ENCODE measurements at places on chromosomes 5 and 9.

DNA sequence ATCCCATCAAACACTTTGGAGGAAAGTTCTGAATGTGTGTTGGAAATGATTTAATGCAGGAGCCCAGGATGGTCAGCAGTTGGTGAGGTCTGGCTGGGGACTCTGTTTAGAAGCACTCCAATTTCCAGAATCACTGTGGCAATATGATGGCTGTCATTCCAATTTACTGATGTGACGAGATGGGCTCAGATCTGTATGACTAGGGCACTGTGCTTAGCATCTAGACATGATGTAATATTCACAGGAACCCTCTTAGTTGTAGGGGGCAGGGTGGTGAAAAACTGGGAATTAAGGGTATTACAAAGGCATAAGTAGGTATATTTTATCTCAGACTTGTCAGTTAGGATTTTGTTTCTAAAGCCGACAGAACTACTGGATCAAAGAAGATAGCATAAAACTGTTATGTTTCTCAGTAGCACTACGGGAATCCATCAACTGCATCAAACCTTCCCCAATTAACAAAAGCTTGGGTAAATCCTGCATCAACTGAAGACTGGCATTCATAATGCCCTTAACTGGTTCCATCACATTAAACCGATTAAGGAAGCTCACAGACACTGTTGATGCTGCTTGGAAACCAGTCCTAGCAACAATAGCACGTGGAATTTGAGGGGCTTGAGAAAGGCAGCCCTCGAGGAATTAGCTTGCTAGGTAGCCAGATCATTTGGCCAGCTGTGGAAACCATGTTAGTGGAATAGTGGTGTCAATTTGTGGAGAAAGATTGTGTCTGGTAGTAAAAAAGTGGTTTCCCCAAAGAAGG is 86.1 kb downstream of the SV2C start:
- DNase-seq = no peak

- DNase-seq = no peak
Measured at GRCh38 chr5:35202319-35203111, 27.8 kb downstream of the PRLR start.

- DNase-seq = no peak
Measured at GRCh38 chr5:131533836-131534235, 101.2 kb downstream of the RAPGEF6 start.

- DNase-seq = no peak
Measured at GRCh38 chr9:21056931-21057330, 20.8 kb downstream of the IFNB1 start.

- DNase-seq = no peak
Measured at GRCh38 chr5:113081091-113081839, 104.7 kb downstream of the DCP2 start.

- no peak for DNase-seq
Measured at GRCh38 chr9:131406563-131407436, 12.9 kb downstream of the PRRC2B start.

DNA sequence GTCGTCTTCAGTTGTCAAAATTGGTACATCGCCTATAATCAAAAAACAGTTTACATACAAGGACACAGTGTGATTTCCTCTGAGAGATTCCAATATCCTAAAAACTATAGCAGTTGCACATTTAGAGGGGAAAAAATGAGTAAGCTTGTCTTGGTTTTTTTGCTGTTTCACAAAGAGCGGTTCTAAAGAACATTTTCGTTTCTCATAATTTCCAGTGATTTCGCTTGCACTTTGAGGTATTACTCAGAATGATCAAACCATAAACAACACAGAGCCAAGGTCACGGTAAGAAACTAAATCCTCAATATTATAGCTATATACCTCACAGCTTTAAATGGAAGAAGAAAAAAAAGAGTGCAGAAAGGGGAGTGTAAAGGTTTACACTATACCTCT is 861 bp downstream of the MTX3 start:
- DNase-seq = no peak

GRCh38 chr9:10869687-10870086 is 256.9 kb upstream of the PTPRD start:
- no peak for DNase-seq

- peak; percentile 15 for DNase-seq
Measured at GRCh38 chr9:107239474-107239873, 43.6 kb upstream of the RAD23B start.

GRCh38 chr9:125323615-125324014 is 62.0 kb downstream of the GAPVD1 start:
- DNase-seq = no peak

GRCh38 chr5:88281322-88281721 is 12.7 kb upstream of the TMEM161B start:
- DNase-seq = no peak

GRCh38 chr5:6633469-6634245 is 417 bp downstream of the SRD5A1 start:
- DNase-seq = no peak

DNA sequence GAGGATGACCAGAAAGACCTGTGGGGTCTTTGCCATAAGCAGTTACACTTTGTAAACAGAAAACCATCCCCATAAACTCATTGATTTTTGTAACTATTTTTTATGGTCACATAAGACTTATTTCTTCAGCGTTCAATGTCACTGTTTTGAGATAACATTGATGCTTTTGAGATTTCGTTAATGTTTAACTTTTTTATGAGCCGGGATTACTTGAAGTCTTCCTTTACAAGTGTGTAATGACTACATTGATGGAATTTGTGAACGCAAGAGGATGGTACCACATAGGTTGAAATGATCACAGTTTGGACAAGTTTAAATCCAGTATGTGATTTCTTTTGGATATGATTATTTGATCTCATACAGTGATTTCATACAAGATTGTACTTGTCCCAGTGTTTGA is 1.8 kb downstream of the SLC12A2 start:
- no peak for DNase-seq

DNA sequence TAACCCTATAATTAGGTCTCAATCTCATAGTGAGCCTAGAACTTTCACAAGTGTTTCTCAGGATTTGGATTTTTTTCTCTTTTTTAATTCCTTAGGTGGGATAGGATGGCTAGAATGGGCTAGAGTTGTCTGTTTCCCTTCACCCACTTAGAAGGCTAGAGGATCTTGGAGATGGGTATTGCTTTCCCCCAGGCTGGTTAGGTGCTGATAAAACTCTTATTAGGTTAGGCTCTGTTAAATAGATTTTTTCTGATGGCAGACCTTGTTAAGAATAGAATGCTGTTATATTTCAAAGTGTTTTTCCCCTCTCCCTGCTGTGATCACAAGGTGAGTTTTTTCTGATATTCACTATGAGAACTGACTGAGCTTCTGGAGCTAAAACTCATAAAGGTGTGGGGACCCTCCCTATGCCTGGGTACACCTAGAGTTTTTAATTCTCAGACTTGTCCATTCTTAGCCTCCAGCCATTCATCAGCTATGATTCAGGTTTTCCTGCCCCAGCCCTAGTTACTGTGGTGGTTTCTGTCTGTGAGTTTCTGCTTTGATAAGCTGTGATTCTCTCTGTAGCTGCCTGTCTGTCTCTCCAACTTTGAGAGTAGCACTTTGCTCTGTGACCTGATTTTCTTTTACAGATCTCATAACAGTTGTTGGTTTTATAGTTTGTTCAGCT is 132.4 kb downstream of the HACD4 start:
- DNase-seq = no peak

DNA sequence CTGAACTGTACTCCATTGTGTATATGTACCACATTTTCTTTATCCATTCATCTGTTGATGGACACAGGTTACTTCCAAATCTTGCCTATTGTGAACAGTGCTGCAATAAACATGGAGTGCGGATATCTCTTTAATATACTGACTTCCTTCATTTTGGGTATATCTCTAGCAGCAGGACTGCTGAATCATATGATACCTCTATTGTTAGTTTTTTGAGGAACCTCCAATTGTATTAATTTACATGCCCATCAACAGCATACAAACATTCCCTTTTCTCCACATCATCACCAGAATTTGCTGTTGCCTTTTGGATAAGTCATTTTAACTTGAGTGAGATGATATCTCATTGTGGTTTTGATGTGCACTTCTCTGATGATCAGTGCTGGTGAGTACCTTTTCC is 81.8 kb upstream of the FAM120A start:
- no peak for DNase-seq

DNA sequence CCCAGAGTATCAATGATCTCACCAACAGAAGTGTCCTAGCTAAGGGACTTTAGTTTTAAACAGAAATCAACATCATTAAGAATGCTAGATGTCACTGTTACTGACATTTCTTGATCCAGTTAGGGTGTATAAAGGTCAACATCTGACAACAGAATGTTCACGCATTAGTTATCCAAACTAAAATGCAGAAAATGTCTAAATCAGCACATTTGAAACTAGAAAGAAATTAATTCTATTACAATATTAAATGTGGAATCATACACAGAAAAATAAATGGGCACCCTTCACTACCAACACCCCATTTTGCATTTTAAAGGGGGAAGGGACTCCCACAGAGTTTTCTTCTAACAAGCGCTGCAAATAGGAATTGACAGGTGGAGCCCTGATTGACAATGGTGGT is 24.5 kb downstream of the ELAVL2 start:
- no peak for DNase-seq

- no peak for DNase-seq
Measured at GRCh38 chr5:151383011-151383410, 35.7 kb upstream of the SLC36A2 start.

- no peak for DNase-seq
Measured at GRCh38 chr5:78405829-78406750, 45.7 kb downstream of the SCAMP1 start.
